ENCODE measurements at places on chromosomes 2 and 18.

GRCh38 chr2:11473659-11474433 is 7.9 kb upstream of the E2F6 start:
- DNase-seq, result no peak

GRCh38 chr2:233044974-233045605 is 12.6 kb downstream of the NEU2 start:
- no peak for DNase-seq

DNA sequence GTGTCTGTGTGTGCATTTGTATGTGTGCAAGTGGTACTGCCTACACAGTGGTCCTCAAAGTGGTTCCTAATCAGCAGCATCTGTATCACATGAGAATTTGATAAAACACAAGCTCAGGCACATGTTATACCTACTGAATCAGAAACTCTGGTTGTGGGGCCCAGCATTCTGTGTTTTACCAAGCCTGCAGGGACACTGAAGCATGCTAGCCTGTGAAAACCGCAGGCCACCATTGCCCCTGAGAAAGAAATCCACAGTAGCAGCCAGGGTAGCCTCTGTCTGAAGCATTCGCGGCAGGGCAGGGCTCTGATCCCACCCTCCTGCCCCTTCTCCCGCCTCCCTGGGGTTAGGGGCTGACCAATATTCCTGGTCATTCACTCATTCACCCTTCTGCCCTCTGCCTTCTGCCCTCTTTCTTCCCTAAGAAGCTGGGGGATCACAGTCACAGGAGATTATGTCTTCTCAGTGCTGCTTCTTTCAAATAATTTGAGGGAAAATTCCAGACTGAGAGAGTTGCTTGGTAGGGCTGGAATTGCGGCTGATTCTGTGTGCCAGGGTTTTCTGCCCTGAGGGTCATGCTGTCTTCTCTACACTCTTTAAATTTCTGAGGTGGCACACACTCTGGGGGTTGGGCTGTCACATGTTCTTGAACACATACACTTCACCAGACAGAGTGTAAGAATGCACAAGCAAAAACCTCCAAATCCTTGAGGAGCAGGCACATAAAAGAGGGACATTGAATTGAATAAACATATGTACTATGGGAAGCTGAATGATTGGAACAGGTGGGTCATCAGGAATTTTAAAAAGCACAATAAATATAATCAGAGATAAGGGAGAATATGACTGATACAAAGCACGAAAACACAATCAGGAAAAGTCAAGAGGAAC is 126.6 kb upstream of the SEC11C start:
- no peak for DNase-seq

- DNase-seq, result no peak
Observed at GRCh38 chr2:112483042-112483473, 1.1 kb downstream of the TTL start.

DNA sequence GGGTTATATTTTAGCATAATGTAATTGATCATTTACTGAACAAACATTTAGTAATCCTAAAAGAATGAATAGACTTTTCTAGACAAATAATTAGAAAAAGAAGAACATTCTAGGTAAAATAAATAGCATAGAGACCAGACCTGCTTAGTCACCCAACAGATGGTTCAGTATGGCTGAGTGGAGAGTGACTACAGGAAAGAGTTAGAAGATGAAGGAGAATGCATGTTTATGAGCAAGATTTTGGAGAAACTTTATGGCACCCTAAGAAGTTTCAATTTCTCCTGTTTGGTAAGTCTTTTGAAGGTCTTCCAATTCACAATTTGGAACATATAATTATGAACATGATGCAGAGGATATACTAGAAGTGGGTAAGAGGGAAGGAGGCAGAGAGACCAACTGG is 32.9 kb downstream of the FAP start:
- DNase-seq, result no peak

DNA sequence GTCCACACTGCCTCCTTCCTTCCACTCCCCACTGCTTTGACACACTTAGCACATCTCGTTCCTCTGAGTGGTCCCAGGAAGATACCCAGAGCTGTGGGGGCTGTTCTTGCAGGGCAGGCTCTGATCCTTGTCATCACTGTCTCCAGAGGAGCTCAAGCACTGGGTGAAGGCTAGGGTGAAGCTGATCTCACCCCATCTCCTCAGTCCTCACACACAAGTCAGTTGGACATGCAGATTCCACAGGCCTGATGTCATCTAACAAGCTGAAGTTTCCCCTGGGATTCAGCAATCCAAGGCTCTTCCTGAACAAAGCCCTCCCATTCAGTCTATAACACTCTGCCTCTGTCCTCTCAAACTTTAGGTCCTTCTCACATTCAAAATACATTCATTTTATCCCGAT is 90.6 kb upstream of the RAB6C start:
- no peak for DNase-seq

GRCh38 chr18:46716827-46717226 is 40.0 kb downstream of the ST8SIA5 start:
- DNase-seq, result no peak

DNA sequence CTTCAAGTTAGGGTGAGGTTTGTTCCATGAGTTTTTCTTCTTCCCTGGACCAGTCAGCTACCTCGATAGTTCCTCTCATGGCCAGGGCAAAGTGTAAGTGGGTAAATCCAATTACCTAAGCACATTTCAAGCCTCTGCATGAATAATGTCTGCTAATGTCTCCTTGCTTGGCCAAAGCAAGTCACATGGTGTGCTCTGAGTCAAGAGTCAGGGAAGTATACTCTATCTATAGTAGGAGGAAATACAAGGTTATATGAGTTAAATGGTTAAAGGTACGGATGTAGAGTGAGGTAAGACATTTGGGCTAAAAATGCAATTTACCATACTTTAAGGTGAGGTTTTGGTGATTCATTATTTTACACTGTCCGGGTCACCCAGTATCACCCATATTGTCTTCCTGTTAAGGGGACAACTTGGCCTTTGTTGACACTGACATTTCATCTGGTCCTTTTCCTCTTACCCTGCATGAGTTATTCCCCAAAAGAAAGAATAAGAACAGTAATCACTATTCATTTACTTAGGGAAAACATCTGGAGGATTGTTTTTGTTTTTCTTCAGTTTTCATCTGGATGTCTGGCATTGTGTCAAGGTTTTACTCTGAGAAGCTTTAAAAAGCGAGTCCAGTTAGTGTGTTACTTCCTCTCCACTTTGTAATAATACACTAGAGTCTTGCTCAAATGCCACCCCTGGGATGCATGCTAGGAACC is 405.5 kb downstream of the RND3 start:
- DNase-seq, result no peak

- no peak for DNase-seq
Observed at GRCh38 chr2:8714283-8714682, 32.4 kb downstream of the ID2 start.

- no peak for DNase-seq
Observed at GRCh38 chr2:24048769-24049484, 614 bp upstream of the FKBP1B start.

DNA sequence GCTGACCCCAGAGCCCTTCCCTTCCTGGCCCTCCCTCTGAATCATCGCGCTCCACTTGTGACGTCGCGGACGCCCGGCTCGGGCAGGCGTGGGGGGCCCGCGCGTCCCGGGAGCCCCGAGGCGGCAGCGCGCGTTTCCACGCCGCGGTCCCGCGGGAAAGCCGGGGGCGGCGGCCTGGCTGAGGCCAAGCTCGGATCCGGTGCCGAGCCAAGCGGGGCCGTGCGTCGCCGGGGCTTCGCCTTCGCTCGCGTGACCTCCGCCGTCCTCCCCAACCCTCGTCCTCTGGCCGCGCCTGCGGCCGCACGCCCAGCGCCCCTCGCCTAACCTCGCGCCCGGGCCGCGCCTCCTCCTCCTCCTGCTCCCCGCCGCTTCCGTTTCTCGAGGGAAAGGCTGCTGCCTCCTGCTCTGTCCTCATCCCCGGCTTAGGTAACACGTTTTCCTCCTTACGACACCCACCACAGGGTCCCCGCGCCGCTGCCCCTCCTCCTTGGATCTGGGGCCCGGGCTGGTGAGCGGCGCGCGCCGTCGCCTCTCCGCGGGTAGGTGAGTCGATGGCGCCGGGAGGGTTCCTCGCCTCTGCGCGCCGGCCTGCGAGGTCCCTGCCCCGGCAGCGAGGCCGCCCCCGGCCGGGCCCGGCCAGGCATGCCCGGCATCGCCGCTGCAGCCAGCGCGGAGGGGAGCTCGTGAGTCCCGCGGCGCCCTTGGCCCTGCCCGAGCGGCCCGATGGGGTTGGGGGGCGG is at the start of gene INPP1:
INPP1 (plus strand) TSS at position 54 of the 740 bp plus-strand sequence. CDS start 16,514 bp downstream, outside the sequence.
- peak; percentile 28 for DNase-seq

DNA sequence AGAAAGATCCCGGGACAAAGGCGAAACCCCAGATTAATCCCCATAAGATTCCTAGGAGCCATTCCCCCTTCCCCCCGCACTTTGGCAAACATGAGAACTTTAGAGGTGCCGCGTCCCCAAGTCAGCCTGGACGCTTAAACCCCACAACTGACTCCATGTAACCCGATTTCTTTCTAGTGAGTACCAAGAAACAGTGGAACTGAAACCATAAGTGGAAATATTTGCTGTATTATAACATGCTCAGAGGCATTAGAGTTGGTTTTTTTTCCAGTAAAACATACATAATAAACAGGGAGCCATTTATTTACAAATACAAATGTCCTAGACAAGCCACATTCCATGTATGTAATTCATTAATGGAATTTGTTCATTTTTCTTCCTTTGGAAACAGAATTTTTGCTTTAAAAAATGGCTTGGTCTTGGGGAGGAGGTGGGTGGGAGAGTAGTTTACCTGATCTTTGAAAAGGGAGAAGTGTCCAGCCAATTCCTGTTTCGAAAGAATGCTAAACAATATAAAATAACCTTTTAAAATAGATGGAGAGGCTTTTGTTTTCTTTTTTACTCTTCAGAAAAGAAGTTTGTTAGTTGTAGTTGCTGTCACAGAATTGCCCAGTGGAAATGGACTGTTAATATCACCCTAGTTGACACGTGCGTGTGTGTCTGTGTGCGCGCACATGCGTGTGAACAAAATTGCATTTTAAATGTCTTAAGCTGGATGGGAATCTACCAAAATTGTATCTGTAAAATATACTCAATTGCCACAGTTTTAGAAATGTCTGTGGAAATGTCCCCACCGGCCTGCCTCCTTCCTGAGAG is 10.6 kb downstream of the POU3F3 start:
- no peak for DNase-seq

- DNase-seq, result no peak
Observed at GRCh38 chr2:7916670-7917069, 765.2 kb upstream of the ID2 start.

All from activated CD4-positive, alpha-beta T cell treated with anti-CD3 and anti-CD28 coated beads, Interleukin-2, amount 50 U/mL, for 1 hour (primary cell).